ENCODE measurements at places on chromosomes 6 and 20.

GRCh38 chr6:117174835-117175360 lies 90.5 kb upstream of the VGLL2 start:
- DNase-seq = no peak

- no peak for DNase-seq
Observed at GRCh38 chr6:13216236-13217014, 111.9 kb downstream of the TBC1D7 start.

GRCh38 chr20:11103866-11104265 lies 430.1 kb upstream of the JAG1 start:
- DNase-seq = no peak

DNA sequence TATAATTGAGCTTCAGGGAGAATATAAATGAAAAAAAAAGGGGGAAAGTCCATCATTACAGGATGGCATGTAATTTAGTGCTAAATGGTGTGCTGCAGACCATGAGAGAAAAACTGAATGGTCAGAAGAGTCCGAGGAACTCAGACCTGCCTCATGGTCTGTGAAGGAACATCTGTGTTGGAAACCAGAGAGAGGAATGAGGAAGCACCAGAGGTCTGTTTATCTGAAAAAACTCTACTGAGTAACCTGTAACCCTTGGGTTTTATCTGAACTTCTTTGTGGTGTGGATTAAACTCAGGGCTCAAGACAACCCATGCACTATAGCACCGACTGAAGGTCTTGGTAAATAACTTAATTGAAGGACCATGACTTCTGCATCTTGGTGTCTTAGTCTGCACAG lies 108.1 kb downstream of the RNF144B start:
- no peak for DNase-seq

DNA sequence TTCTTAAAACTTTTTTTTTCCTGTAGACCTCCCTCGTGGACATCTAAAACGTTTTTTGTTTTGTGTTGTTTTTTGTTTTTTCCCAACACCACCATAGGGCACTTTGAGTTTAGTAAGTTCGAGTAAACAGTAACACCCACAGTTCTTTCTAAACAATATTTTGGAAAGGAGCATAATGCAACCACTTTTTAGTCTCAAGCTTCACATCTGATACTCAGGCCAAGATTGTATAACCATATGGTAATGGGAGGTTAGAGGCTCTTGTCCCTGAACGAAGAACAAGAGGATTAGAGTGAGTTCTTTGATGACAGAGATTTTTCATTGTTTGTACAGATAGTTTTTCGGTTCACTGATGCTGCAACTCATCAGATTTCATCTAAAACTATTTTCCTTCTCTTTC lies 144.6 kb downstream of the MTHFD1L start:
- no peak for DNase-seq

- DNase-seq = no peak
Observed at GRCh38 chr6:21049572-21049971, 515.3 kb downstream of the CDKAL1 start.

GRCh38 chr6:52424513-52424912 lies 4.4 kb downstream of the EFHC1 start:
- no peak for DNase-seq

- DNase-seq = no peak
Observed at GRCh38 chr6:69379518-69379917, 417.3 kb downstream of the LMBRD1 start.

DNA sequence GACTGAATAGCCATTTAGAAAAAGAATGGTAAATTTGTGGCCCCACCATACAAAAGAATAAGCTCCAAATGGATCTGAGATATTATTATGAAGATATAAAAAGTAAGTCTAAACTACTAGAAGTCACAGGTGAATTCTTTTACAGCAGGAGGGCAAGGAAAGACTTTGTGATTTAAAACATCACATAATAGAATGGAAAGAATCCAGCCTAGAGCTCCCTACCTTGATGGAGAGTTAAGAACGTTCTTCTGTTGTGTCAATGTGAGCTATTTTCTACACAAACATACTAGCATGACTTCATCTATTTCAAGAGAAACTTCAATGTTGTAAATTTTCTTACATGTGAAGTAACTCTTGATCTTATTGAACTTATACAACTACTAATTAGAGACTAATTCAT lies 100.0 kb upstream of the NRSN1 start:
- DNase-seq = no peak

DNA sequence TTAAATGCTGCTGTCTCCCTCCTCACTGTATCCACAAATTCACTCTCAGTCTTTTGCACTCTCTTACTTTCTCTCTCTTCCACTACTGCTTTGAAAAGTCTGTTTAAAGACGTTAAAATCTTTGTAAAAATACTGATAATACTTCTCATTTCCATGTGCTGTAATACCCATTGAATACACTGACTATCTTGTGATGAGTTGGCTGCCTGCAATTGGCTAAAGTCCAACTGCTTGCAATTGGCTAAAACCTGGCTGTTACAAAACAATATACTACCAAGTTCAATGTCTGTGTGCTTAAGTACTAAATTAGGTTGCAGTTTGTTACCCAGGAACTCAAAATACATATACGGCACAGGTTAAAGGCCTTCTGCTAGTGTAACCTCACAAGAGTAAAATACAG lies 264.8 kb downstream of the THBS2 start:
- no peak for DNase-seq

DNA sequence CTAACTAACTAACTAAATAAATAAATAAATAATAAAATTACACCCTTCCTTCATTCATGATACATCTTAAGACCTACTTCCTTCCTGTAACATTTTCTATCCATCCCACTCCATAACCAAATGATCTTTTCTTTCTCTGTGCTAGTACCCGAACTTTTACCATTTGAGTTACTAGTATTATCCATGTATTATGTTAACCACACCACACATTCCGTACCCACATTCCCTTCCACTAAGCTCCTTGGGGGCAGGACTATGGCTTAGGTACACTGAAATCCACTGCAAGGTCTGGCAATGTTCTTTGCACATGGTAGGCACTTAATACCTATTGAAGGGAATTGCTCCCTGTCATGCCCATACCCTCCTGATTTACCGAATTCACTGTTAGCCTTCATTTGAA lies 24.9 kb downstream of the REPS1 start:
- no peak for DNase-seq
